ENCODE measurements at places on chromosomes 2 and 18. TPM values are rescaled to one million over a fixed set of nuclear protein-coding genes. Genes with fewer than 3 reads are reported as not detected.
A peak's percentile ranks its signal among the peaks of the same experiment; 100 is the strongest.

- DNase-seq = no peak
Observed at GRCh38 chr18:26746826-26747475, 118.6 kb downstream of the AQP4 start.

GRCh38 chr2:120469426-120469825 is 123.5 kb downstream of the INHBB start:
- DNase-seq = no peak

GRCh38 chr2:96528006-96528699 is 8.4 kb upstream of the ARID5A start:
- DNase-seq = peak; percentile 89

GRCh38 chr2:37767046-37767445 is 95.6 kb upstream of the CDC42EP3 start:
- DNase-seq = no peak

Gene BOLL
- total RNA-seq = 0.10 TPM

DNA sequence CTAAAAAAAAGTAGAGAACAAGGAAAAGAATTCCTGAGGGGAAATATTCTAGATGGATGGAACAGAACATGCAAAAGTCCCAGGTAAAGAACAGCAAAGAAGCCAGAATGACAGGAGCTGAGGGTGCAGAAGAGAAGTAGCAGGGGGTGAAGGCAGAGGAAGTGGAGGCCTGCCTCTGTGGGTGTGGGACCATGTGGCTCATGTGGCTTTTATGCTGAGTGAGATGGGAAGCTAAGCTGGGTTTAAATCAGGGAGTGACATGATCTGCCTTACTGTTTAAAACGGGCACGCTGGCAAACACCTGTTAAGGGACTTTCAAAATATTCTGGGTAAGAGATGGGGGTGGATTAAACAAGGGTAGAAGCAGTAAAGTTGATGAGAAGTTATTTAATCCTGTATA is 40.0 kb downstream of the GKN2 start:
- peak; percentile 60 for DNase-seq

- DNase-seq = no peak
Observed at GRCh38 chr18:50143294-50143693, 51.7 kb downstream of the MYO5B start.

- DNase-seq = peak; percentile 17
Observed at GRCh38 chr2:24050041-24050979, 769 bp downstream of the FKBP1B start.

- DNase-seq = no peak
Observed at GRCh38 chr18:5729983-5730699, 165.2 kb downstream of the TMEM200C start.

DNA sequence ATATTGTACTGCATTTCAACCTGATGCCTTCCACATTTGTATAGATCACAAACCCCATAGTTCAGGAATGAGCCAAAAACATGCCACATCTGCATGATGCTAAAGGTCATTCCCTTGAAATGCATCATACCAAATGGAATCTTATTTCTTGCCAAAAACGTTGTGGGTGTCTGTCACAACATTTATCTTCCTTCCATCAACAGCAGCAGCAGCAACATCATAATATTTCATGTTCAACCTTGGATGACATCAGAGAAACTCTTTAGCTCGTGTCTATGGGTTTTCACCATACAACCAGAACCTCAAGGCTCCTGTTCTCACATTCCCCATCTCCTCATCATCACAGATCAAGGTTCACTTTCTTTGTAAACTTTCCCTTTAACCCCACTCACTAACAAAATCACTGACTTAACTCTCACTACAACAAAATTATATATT is 221.3 kb upstream of the CTAGE1 start:
- no peak for DNase-seq

- DNase-seq = no peak
Observed at GRCh38 chr18:74141667-74142066, 6.0 kb downstream of the FBXO15 start.

GRCh38 chr2:47056374-47056773 is 98.7 kb downstream of the STPG4 start:
- no peak for DNase-seq

Gene FN1
- 0.60 TPM for total RNA-seq

GRCh38 chr2:47190188-47190881 is 35.2 kb upstream of the STPG4 start:
- DNase-seq = no peak

Gene ARHGAP28
- total RNA-seq = not detected

Gene CFAP53
- 1.6 TPM for total RNA-seq

GRCh38 chr2:42842466-42842865 is 50.1 kb upstream of the HAAO start:
- no peak for DNase-seq

DNA sequence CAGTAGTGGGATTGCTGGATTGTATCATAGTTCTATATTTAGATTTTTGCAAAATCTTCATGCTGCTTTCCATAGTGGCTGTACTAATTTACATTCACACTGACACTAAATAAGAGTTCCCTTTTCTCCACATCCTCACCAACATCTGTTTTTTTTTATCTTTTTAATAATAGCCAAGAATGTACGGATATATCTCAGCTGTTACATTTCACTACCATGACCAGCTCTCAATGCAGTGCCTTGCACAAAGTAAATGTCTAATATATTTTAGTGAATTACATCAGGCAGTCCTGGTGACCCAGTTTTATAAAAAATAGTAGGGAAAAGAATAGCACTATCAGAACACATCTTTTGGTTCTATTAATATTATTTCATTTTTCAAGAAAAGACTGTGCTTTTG is 161.8 kb downstream of the LNPK start:
- no peak for DNase-seq

Gene ACMSD
- total RNA-seq = not detected

DNA sequence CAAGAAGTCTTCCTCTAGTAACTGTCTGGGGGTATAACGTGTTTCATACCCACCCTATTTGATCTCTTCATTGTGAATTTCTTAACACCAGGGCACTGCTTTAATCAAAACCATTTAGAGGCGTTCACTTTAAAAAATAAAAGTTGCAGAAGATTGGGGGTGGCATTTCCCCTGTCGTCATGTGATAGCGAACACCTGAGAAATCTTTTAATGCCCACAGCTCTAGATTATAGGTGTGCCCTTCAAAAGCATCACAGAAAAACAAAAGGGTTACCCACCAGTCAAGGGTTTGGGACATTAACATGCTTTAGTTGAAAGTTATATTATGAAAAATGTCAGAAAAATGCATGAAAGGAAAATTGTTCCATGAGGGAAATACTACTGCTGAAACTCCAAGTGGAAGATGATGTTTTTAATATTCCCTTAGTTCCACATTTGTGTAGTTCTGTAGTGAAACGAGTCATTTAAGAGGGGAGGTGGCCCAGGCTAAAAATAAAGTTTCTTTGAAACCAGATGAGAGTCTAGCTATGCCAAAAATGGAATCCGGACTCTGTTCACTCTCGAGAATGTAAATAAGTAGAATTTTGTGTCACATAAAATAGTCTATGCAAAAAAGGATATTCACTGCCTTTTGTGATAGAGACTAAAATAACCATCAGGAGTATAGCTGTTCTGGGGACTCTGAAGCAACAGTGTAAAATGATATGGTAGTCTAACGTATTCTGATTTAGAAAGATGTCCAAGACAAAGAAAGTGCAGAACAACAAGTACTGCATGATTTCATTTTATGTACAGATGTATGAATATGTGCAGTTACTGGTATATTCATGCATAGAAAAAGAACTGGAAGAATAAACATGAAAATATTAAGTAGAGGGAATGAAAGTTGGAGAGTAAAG is 95.3 kb downstream of the TMEM247 start:
- DNase-seq = no peak

- DNase-seq = no peak
Observed at GRCh38 chr2:72015266-72015665, 132.4 kb downstream of the CYP26B1 start.

Gene ACTR3
- total RNA-seq = 497 TPM

- no peak for DNase-seq
Observed at GRCh38 chr2:225064928-225065327, 22.7 kb upstream of the DOCK10 start.

Gene CYTIP
- 444 TPM for total RNA-seq

Gene CLHC1
- total RNA-seq = 15.5 TPM

- no peak for DNase-seq
Observed at GRCh38 chr2:158116936-158117335, 15.3 kb downstream of the UPP2 start.

Gene DSG1
- not detected for total RNA-seq

Gene CBLN2
- not detected for total RNA-seq

GRCh38 chr2:172097557-172098131 is 5.1 kb downstream of the DLX2 start:
- no peak for DNase-seq

Gene SIX2
- total RNA-seq = not detected

DNA sequence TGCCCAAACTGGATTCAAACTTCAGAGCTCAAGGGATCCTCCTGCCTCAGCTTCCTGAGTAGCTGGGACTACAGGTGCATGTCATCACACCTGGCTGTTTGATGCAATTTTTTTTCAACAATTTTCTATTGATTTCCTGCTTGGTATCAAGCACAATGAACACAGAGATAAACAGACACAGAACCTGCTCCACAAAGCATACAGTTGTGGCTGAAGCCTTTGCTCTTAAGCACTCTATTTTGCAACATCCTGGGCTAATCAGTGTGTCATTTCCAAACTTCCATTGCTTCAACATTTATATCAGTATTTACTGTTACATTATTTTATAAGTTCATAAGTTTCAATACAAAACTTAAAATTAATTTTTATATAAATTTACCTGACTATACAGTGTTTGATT is 79.4 kb downstream of the NEB start:
- no peak for DNase-seq

Gene UGT1A3
- not detected for total RNA-seq

- DNase-seq = no peak
Observed at GRCh38 chr2:60052601-60053000, 500.9 kb downstream of the BCL11A start.

GRCh38 chr2:28341208-28341891 is 51.3 kb upstream of the FOSL2 start:
- DNase-seq = no peak

DNA sequence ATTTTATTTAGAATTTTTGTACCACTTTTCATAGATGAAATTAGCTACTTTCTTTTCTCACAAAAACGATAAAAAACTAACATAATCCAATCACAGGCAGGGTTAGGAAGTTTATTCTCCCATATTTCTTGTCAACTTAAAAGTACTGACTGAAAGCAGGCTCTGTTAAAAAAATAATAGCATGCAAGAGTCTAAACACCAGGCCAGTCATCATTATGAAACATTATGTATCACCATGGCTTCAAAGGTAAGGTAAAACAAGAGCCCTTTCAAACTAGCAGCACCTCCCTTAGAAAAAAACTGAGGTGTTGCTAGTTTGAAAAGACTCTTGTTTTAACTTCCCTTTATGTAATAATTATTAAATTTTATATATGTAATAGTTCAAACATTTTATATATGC is 848.0 kb downstream of the RNF144A start:
- no peak for DNase-seq

- no peak for DNase-seq
Observed at GRCh38 chr2:112604952-112605351, 20.5 kb downstream of the CHCHD5 start.

Gene TDRD15
- total RNA-seq = not detected

Gene DNER
- total RNA-seq = not detected

Gene TP53I3
- total RNA-seq = 4.0 TPM

GRCh38 chr2:196384729-196385128 is 213.4 kb upstream of the STK17B start:
- no peak for DNase-seq

Gene IL36RN
- not detected for total RNA-seq

Gene RFTN2
- total RNA-seq = not detected

DNA sequence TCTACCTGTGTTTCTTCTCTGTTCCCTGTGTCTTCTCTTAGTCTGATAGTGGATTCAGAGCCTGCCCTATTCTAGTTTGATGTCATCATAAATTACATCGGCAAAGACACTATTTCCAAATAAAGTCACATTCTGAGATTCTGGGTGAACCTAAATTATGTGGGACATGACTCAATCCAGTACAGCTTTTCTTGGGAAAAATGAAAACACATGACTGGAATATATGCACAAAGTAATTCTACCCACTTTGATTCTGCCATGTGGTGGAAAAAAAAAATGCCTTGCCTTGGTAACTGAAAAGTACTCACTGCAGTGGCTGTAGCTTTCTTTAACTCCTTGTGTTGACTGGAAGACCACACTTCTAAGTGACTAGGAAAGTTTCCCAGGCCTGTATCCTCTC is 73.7 kb downstream of the LRATD1 start:
- no peak for DNase-seq

- DNase-seq = no peak
Observed at GRCh38 chr18:52343138-52343537, 3.1 kb downstream of the DCC start.

Gene UGT1A5
- not detected for total RNA-seq

Gene RFX8
- total RNA-seq = 1.4 TPM

Gene ALK
- 0.25 TPM for total RNA-seq

- DNase-seq = no peak
Observed at GRCh38 chr18:76621782-76622495, 126.9 kb upstream of the ZNF516 start.

DNA sequence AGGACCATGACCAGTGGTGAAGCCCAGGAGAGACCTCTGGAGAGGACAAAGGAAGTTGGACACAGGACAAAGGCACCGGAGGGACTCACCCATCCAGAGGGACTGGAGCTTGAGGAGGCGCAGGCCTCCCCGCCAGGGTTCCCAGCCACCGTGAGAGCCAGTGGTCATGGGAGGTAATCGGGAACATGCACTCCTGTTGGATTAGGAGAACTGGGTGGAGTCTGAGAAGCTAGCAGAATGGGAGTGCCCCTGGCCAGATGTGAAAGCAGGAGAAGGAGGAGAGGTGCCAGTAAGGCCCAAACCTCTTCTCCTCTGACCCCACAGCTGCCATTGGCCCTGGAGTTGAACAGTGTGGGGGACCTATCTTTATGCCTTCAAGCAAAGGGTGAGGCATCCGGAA is 20.3 kb downstream of the POU3F3 start:
- DNase-seq = no peak

Gene RNF144A
- total RNA-seq = 73.9 TPM

Gene SPATS2L
- total RNA-seq = 17.8 TPM

DNA sequence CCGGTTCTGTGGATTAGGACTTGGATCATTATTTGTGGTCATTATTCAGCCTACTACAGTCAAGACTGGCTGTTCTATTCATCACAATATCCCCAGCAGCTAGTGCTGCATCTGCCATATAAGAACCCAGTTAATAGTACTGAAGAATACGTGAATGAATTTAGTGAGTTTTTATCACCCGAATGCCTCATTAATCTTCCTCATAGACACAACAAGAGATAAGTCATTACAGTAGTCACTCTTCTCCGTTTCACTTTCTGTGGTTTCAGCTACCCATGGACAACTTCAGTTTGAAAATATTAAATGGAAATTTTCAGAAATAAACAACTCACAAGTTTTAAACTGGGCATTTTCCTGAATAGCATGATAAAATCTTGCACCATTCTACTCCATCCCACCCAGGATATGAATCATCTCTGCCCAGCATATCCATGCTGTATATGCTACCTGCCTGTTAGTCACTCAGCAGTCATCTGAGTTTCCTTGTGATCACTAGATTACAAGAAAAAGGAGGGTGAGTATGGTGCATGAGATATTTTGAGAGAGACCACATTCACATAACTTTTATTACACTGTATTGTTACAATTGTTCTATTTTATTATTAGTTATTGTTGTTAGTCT is 363.7 kb upstream of the CHAC2 start:
- DNase-seq = no peak

- DNase-seq = no peak
Observed at GRCh38 chr2:53473236-53473635, 294.4 kb upstream of the CHAC2 start.

Measured in activated T-cell treated with anti-CD3 and anti-CD28 coated beads, Interleukin-2, amount 50 U/mL, for 72 hours (primary cell).